ENCODE measurements at places on chromosomes 2 and 18. TPM values are rescaled to one million over a fixed set of nuclear protein-coding genes. Genes with fewer than 3 reads are reported as not detected.

The RUFY4 gene
- total RNA-seq, result not detected

The FNDC4 gene
- 25.1 TPM for total RNA-seq

The NT5DC4 gene
- total RNA-seq, result not detected

The LDLRAD4 gene
- 3.1 TPM for total RNA-seq

The NDC80 gene
- total RNA-seq, result 29.0 TPM

The CDK5R2 gene
- not detected for total RNA-seq
